Gastrocnemius medialis (tissue), 4 donors: ENCODE measurements at places on chromosomes 5 and 9.

GRCh38 chr5:54275361-54275760 lies 35.0 kb downstream of the ARL15 start:
- DNase-seq = no peak

DNA sequence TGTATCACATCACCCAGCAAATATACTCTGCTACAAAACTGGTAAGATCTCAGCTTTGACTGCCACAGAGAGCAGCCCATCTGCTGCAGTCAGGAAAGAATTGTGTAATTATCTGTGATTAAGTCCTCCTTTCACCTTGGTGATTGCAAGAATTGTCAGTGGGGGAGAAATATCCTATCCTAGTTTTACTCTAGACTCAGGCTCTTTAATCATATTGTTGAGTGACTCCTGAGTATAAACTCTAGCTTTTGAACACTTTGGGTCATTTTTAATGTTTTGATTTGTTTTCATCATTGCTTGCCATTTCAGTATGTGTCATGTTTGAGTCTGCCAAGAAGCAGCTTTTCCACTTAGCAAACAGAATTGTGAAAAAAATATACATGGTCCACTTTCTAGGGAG lies 32.1 kb downstream of the VCAN start:
- no peak for DNase-seq

GRCh38 chr5:144002876-144003275 lies 167.6 kb downstream of the YIPF5 start:
- no peak for DNase-seq

DNA sequence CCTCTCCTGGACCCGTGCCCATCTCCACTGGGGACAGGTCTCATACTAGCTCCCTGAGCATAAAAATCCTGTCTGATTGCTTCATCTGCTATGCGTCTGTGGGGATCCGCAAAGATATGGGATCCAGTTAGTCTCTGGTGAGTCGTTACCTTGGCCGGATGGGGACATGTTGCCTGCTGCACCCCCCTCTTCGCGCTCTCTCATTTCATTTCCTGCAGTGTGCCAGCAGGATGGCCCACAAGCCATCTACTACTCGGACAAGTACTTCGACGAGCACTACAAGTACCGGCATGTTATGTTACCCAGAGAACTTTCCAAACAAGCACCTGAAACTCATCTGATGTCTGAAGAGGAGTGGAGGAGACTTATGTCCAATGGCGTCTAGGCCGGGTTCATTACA lies 17.0 kb upstream of the CEP78 start:
- DNase-seq = no peak

GRCh38 chr5:32476891-32477290 lies 32.4 kb upstream of the ZFR start:
- no peak for DNase-seq

GRCh38 chr5:3905521-3905920 lies 309.9 kb downstream of the IRX1 start:
- no peak for DNase-seq

DNA sequence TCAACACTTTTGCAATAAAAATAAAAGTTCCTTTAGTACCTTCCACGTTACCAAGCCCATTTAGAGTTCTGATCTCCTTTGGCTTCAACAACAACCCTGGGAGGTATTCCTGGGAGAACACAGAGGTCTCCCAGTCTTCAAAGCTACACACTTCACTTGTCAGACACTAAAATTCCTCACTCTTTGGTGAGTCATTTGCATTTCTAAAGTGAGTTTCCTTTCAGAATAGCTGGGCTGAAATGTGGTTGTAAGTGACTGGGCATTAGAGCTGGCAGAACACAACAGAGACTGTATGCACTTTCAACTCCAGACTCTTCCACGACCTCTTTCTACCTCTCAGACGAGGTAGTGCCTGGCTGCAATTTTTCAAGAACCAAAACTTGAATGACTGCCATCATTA lies 11.5 kb upstream of the F2RL1 start:
- DNase-seq = no peak

DNA sequence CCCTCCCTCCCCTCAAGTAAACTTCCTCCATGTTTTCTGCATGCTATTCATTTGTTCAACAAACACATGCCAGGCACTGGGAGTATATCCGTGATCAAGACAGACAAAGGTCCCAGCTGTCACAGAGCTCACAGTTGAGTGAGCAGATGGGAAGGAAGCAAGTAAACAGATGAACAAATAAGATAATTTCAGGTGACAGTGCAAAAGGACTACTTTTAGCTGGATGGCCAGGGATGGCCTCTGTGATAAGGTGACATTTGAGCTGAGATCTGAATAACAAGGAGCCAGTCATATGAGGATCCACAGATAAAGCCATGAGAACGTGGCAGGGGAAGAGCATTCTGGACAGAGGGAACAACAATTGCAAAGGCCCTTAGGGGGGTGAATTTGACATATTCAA lies 121.7 kb upstream of the RAD23B start:
- no peak for DNase-seq

GRCh38 chr5:75050415-75050814 lies 1.9 kb downstream of the GCNT4 start:
- DNase-seq = no peak

DNA sequence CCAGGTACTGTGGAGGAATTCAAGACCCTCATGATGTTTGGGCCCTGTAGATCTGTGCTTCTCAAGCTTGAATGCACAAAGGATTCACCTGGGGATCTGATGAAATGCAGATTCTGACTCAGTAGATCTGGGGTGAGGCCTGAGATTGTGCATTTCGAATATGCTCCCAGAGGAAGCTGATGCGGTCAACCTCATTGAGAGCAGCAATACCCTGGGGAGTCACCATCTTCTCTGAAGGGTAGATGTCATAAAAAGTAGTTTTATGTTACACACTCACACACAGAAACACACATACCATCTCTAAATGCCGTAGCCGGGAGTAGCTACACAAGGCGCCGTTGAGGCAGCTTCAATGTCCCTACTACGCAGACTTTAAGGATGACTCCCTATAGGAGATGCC lies 55.8 kb upstream of the CPEB4 start:
- no peak for DNase-seq

GRCh38 chr5:86929123-86929766 lies 311.5 kb downstream of the COX7C start:
- DNase-seq = no peak

DNA sequence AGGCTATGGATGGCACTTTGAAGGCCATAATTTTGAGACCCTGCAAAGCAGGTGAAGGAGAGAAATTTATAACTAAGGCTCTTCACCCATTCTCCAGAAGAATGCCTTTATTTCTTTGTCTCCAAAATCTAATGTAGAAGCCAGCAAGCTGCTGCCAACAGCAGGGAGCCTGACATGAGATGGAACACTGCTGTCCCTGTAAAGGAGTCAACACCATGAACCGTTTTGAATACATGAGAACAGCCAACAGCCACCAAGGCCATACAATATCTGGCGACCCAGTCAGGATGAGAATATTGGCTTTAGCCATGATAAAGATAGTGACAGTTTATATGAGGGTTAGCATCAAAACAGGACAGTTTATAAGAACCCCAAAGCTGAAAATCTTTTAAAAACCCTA lies 121.2 kb upstream of the LIFR start:
- DNase-seq = no peak

- no peak for DNase-seq
Observed at GRCh38 chr5:166068547-166069335, 2222.7 kb upstream of the WWC1 start.

GRCh38 chr9:124776954-124777648 lies at the start of gene OLFML2A:
OLFML2A (plus strand) TSS chr9:124777133; CDS start chr9:124777271, 138 bp downstream.
- no peak for DNase-seq

DNA sequence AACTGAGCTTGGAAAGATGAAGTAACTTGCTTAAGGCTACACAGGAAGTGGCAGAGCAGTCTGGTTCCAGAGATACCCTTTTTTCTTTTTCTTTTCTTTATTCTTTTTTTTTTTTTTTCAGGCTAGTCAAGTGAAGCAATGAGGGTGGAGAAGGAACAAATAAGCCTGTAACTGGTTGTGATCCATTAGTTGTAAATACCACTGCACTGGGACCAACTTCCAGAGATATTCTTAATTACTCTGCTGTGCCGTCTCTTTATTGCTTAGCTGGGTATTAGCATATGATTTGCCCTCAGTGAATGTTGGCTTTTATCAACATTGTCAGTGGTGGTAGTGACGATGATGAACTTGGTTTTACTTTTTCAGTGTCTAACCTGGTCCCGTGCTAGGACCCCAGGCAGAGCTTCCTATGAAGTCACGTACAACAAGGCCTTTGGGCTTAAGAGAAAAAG lies 26.7 kb downstream of the LNPEP start:
- no peak for DNase-seq

DNA sequence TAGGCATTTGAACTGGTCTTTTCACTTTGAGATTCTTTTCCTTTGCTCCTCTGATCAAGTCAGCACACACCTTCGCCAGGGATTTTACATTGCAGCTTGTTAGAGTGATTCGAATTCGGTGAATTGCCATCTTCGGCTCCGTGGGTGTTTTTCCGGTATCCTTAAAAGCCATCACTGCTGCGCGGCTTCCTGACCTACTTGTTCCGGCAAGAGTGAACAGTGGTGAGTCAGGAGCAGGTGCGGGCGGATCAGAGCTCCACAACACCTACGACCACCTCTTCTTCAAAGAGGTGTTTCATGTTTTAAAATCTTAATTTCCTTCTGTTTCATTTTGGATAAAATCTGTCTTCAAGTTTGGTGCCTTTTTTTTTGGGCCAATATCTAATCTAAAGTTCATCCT lies 134.6 kb downstream of the TMC1 start:
- no peak for DNase-seq

- no peak for DNase-seq
Observed at GRCh38 chr9:121233906-121234831, 32.5 kb upstream of the RAB14 start.

DNA sequence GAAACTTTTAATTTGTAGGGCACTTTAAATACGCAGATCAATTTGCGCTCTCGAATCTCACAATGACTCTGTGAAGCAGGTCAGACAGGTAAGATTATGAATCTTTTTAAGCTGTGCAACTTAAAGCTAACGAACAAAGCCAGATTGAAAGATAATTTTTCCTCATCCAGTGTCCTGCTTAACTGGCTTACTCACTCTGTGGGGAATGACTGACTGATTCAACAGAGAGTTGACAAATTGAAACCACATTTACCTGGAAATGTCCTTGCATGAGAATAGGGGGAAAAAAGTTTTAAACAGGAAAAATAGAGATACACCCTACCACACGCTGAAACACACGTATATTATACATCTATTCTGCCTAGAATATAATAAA lies 187.9 kb downstream of the MAN2A1 start:
- DNase-seq = no peak

DNA sequence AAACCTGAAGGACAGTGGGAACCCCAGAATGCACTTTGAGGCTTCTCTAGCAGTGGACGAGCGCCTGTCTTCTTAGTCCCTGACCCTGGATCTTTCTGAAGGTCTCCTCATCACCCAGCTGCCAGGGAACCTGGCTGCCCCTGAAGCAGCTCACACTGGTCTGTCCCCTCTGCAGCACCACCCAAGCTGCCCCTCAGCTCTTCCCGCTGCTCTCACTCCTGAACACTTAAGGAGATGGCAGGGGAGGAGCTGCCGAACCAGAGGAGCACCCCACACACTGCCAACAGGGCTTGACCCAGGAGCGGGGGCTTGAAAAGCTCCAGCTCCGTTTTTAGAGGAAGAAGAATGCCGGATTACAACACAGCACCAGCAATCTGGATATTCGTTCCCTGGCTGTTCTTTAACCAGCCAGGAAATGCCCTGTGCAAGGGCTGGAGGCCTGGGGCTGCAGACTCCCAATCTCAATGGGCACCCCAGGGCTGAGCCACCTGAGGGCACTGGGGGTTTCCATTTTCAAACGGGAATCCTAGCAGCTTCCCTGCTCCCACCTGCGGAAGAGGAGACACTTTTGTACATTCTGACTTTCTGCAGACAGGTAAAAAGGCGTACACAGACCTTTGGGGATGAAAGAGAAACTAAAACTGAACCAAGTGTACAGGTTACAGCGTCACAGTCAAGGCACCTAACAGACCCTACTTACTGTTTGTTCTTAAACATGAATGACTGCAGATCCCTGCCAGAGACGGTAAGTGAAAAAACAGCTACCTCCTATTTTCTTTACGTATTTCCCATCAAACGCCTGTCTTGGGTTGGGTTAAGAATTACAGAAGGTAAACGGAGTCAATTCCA lies 36.3 kb downstream of the GOLM1 start:
- DNase-seq = no peak

GRCh38 chr5:141746395-141746794 lies 64.4 kb upstream of the ARAP3 start:
- DNase-seq = no peak

- no peak for DNase-seq
Observed at GRCh38 chr5:28734396-28734795, 1696.0 kb upstream of the CDH9 start.

GRCh38 chr9:129437626-129438323 lies 183.1 kb downstream of the C9orf50 start:
- no peak for DNase-seq

- DNase-seq = no peak
Observed at GRCh38 chr9:32906213-32906612, 95.2 kb downstream of the APTX start.

GRCh38 chr9:72703574-72703973 lies 182.2 kb downstream of the TMC1 start:
- DNase-seq = no peak

- DNase-seq = no peak
Observed at GRCh38 chr9:114614373-114614772, 3.3 kb downstream of the TMEM268 start.

GRCh38 chr5:6837095-6837494 lies 123.9 kb downstream of the TENT4A start:
- no peak for DNase-seq

DNA sequence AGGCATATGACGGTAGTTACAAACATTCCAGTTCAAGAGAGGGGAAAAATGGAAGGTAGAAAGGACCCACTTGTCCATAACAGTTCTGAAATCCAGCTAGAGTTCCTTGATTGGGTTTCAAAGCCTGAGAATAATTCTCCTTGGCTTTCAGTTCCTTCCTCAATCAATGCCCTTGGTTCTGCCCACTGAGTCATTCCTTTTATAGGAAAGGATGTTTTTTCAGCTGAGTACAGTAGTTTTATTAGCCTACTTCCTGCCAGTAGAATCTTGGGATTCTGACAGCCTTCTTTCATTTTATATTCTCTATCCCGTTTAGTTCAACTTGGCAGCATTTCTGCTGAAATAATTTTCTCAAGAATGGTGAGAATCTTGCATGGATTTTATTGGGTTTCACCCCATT lies 386.9 kb upstream of the SMC2 start:
- no peak for DNase-seq

GRCh38 chr5:17123010-17123409 lies 94.4 kb upstream of the BASP1 start:
- DNase-seq = no peak

DNA sequence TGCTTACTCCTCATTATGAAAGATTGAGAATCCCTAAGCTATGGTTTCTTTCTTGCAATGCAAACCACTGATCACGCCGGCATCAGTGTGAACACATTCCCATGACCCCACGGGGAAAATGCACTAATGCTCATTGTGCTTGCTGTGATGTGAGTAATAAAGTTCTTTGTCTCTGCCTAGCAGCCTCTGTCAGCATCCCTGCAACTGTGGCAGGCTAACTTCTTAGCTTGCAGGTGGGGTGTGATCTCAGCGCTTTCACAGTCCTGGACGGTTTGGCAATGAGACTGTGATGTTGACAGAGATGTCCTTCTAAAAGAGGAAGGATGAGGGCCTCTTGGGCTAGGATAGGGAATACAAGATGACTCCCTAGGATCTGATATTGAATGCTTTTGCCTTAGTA lies 1218.7 kb downstream of the EFNA5 start:
- no peak for DNase-seq
